GM23248 (cell line): ENCODE measurements at places on chromosomes 5 and 9. TPM values are rescaled to one million over a fixed set of nuclear protein-coding genes. Genes with fewer than 3 reads are reported as not detected.

Gene AIF1L
- total RNA-seq: not detected in 2 replicates

Gene APBB3
- 13.8 and 14.8 TPM in 2 replicates for total RNA-seq

Gene BRINP1
- total RNA-seq: 8.0 and 9.0 TPM in 2 replicates

Gene EGFLAM
- not detected in 2 replicates for total RNA-seq

Gene RLN2
- total RNA-seq: not detected in 2 replicates

Gene PAEP
- not detected in 2 replicates for total RNA-seq
